ENCODE measurements at places on chromosomes 2 and 18.

- DNase-seq = peak; percentile 91
Observed at GRCh38 chr2:133676392-133677130, 108.3 kb upstream of the NCKAP5 start.

- DNase-seq = peak; percentile 68
Observed at GRCh38 chr2:37671009-37671815, at the start of gene CDC42EP3. Gene CDC42EP3 (minus strand): TSS chr2:37671642. CDS start chr2:37646587, 25,055 bp downstream.

DNA sequence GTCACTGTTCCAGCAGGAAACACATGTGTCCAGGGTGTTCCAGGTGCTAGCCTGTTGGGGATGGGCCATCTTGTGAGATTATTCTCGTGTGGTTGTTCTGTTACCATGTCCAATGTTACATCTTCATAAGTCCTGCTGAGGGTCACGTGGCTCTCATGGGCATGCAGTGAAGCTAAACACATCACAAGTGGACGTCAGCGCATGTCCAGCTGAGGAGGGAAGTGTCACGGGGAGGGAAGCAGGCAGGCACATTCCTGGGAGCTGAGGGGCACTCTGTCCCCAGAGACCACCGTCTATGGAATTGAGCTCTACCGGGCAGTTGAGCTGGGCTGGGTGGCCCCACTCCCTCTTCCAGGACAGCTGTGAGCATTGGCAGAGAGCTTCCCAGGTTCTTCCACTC is 155.3 kb upstream of the TWIST2 start:
- no peak for DNase-seq

GRCh38 chr2:62038975-62039771 is 133.7 kb downstream of the COMMD1 start:
- peak; percentile 62 for DNase-seq

- DNase-seq = no peak
Observed at GRCh38 chr2:48991415-48992131, 162.7 kb downstream of the FSHR start.

GRCh38 chr2:68441179-68441993 is 25.7 kb downstream of the FBXO48 start:
- peak; percentile 82 for DNase-seq

GRCh38 chr2:121051311-121051710 is 233.7 kb downstream of the TFCP2L1 start:
- no peak for DNase-seq

GRCh38 chr2:88018909-88019308 is 2.6 kb upstream of the RNU2-63P start:
- no peak for DNase-seq

GRCh38 chr18:65924904-65925303 is 174.1 kb downstream of the CDH7 start:
- no peak for DNase-seq

GRCh38 chr18:37869051-37869450 is 303.5 kb upstream of the CELF4 start:
- no peak for DNase-seq
